Fibroblast of lung (primary cell): ENCODE measurements at places on chromosomes 6 and 20. TPM values are rescaled to one million over a fixed set of nuclear protein-coding genes. Genes with fewer than 3 reads are reported as not detected.

- peak; percentile 6 for DNase-seq
Measured at GRCh38 chr6:161630674-161631073, 356.8 kb upstream of the AGPAT4 start.

GRCh38 chr6:5204376-5204775, 56.4 kb downstream of the LYRM4 start:
- no peak for DNase-seq

UNC5CL gene
- total RNA-seq: 0.17 and 0.26 TPM in 2 replicates

ADAM33 gene
- total RNA-seq: 37.2 and 67.9 TPM in 2 replicates
